ENCODE measurements at places on chromosomes 11 and 22. TPM values are rescaled to one million over a fixed set of nuclear protein-coding genes. Genes with fewer than 3 reads are reported as not detected.

DNA sequence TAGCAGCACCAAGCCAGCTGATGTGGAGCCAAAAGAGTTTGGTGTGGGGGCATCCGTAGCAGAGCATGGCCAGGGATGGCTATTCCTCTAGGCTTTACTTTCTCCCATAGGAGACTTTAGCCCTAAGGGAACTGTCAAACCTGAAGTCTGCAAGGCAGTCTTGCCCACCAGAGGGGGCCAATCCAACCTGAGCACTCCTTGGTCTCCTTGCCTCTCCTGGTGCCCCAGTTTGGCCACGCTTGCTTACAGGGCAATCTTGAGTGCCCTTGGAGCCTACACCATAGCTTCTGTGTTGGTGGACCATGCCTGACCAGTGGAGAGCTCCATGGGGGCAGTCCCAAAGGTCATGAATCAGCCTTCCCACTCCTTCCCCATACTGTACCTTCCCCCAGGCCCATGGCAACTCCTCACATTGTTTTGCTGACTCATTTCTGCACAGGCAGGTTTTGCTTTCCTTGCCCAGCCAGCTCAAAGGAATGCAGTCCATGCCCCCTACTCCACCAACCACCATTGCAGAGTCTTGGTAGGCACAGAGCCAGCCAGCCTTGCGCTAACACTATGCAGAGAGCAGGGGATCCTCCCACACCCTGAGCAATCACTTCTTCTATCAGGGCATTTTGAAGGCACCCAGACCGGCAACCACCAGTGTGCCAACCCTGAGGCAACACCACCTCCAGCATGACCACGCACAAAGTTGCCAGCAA, 1421.2 kb upstream of the RAG2 start:
- H3K27ac ChIP-seq: no peak overlapping the region
- no peaks in the 10 kb centered on the region for H3K4me1 ChIP-seq
- H3K36me3 ChIP-seq: no peaks in the 10 kb centered on the region

GRCh38 chr11:15223318-15223717, 108.6 kb downstream of the INSC start:
- H3K27ac ChIP-seq: no peak overlapping the region
- H3K4me1 ChIP-seq: no peaks in the 10 kb centered on the region
- no peak for DNase-seq
- no peak overlapping the region for H3K4me3 ChIP-seq
- no peaks in the 10 kb centered on the region for H3K36me3 ChIP-seq

- peaks cover 80% of the 10 kb centered on the region for H3K4me1 ChIP-seq
- peak overlapping the region; percentile 92 for H3K27ac ChIP-seq
- H3K4me3 ChIP-seq: peak overlapping the region; percentile 59
- no peak for DNase-seq
These were observed 101.6 kb upstream of the AKIP1 start for GRCh38 chr11:8809241-8809938.

DNA sequence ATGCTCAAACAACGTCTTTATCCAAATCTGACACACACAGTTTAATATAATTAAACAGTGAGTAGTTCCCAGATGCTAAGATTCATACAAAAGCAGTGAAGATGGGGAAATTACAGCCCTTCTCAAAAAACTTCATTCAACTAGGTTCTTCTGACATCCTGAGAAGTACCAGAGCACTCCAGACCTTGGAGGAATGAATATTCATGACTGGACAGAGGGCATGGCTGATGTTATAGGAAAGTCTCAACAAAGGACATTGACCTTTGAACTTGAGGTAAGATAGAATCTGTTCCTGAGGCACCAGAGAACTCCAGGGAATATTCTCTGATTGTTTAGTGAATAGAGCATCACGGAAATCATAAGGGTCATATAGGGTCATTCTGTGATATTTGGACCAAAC, 106.4 kb upstream of the SLC5A12 start:
- no peak overlapping the region for H3K4me3 ChIP-seq
- DNase-seq: no peak
- no peaks in the 10 kb centered on the region for H3K4me1 ChIP-seq
- H3K36me3 ChIP-seq: no peaks in the 10 kb centered on the region
- no peak overlapping the region for H3K27ac ChIP-seq

DNA sequence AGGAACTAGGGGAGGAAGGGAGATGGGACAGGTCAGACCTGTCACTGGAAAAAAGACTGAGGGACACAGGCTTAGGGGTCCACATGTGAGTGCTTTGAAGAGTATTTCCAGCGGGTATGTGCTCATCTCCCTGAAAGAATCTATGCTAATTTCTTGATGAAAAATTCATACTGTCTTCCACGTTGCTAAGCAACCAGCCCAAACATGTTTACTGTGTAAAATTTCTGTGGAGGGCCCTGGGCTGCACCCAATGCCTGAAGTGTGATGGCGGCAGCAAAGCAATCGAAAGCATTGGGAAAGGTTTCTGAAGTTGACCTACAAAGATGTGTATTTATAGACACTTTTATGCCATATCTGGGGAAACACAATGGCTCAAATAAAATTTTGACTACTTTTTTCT, 7.4 kb downstream of the SYT13 start:
- no peaks in the 10 kb centered on the region for H3K36me3 ChIP-seq
- H3K27me3 ChIP-seq: peaks cover 18% of the 10 kb centered on the region
- H3K4me1 ChIP-seq: peaks cover 3% of the 10 kb centered on the region
- H3K27ac ChIP-seq: no peak overlapping the region
- H3K4me3 ChIP-seq: no peak overlapping the region
- DNase-seq: no peak

DNA sequence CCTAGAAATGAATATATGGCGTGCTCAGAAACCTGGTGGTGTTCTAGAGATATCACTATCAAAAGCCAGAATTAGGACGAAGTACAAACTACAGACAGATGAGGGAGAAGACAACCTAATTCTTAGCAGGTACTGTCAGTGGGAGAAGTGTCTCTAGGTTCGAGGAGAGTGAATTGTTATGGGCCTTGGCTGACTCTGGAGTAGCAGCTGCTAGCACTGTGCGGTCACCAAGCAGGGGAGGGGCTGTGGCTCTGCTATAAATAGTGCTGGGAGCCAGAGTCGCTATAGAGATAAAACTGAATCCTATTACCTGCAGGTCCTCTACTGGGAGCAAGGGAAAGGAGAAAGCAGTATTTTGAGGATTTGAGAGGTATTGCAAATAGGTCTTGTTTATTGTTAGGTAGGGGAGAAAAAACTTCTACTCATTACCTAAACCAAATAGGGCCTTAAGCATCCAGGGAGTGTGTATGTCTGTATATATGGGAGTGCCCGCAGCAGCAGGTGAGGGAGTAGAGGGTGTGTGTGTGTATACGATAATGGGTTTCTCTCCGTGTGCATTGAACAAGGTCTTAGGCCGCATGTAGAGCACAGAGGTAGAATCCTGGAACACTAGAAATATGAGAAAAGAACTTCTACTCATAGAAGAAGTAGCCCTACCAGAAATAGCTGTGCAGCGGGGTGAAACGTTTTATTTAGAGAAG, 2.2 kb downstream of the MADD start:
- DNase-seq: no peak
- H3K4me1 ChIP-seq: peaks cover 42% of the 10 kb centered on the region
- peaks cover 29% of the 10 kb centered on the region for H3K36me3 ChIP-seq
- H3K27me3 ChIP-seq: no peaks in the 10 kb centered on the region

GRCh38 chr11:67303132-67303834, at the start of gene SSH3:
SSH3 (plus strand) TSS chr11:67303530; CDS start chr11:67303626, 96 bp downstream.
- peaks cover 30% of the 10 kb centered on the region for H3K4me1 ChIP-seq
- peak within 1 kb of the TSS; percentile 86 for H3K4me3 ChIP-seq
- peak within 1 kb of the TSS; percentile 91 for H3K27ac ChIP-seq
- no peaks in the 10 kb centered on the region for H3K27me3 ChIP-seq
- peak; percentile 92 for DNase-seq

DNA sequence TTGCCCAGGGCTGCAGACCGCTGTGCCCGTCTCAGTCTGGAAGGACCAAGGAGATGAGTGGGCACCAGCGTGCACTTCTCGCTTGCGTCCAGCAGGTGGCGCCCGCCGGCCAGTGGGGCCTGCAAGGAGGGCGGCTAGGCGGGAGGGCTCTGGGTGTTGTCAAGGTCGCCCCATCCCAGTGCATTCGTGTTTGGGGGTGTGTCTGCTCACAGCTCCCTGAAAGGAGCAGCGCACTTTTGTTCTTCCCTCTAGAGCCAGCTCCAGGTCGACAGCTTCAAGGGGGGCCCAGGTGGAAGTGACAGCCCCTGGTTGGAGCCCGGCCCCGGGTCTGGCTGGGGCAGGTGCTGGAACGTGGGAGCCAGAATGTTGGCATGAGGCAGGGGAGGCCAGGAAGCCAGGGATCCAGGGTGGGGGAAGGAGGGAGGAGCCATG, 23.4 kb upstream of the MPPED1 start:
- no peak overlapping the region for H3K4me3 ChIP-seq
- H3K27ac ChIP-seq: no peak overlapping the region
- DNase-seq: peak; percentile 78
- H3K27me3 ChIP-seq: peaks cover 36% of the 10 kb centered on the region
- H3K36me3 ChIP-seq: no peaks in the 10 kb centered on the region

- H3K27ac ChIP-seq: no peak overlapping the region
- DNase-seq: no peak
- H3K36me3 ChIP-seq: no peaks in the 10 kb centered on the region
- peaks cover 4% of the 10 kb centered on the region for H3K27me3 ChIP-seq
These were observed 178.7 kb downstream of the NTM start for GRCh38 chr11:131549099-131549498.

DNA sequence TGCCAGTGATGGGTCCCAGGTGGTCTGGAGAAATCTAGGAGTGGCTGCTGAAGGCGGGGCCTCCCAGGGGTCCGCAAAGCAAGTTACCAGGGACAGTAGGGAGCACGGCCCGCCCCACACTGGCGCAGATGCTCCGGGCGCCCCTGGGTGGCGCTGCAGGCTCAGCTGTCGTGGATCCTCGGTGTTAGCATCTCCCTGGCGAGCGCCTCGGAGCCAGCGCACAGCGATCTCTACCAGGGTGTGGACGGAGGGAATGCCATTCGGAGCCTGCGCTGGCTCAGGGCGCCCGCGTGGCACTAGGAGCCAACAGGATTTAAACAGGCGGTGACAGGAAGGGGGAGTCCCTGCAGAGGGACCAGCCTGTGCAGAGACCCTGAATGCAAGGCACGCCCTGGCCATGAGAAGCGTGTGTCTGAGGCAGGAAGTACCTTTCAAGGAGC, 20.2 kb downstream of the FADS3 start:
- H3K27me3 ChIP-seq: peaks cover 5% of the 10 kb centered on the region
- H3K27ac ChIP-seq: peak overlapping the region; percentile 65
- H3K4me1 ChIP-seq: peaks cover 26% of the 10 kb centered on the region
- no peak for DNase-seq

DNA sequence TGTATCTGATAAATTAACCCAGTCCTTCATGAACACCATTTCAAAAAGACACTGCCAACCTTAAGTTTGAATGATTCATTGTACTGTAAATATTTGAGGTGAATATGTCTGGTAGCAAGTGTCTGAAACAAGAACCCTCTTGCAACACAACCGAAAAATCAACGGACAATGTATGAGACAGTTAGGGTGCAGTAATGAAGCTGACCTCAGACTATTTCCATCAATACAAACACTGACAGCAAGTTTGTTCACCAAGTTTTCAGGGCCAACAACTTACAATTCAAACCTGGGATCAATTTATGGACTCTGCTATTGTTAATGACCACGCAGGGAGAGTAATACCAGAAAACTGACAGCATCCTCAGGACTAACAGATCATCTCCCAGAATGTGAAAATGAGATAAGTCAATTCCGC, 126.3 kb downstream of the CADM1 start:
- no peaks in the 10 kb centered on the region for H3K36me3 ChIP-seq
- no peaks in the 10 kb centered on the region for H3K4me1 ChIP-seq
- no peak overlapping the region for H3K27ac ChIP-seq
- DNase-seq: no peak
- no peaks in the 10 kb centered on the region for H3K27me3 ChIP-seq

- no peaks in the 10 kb centered on the region for H3K4me1 ChIP-seq
- H3K36me3 ChIP-seq: no peaks in the 10 kb centered on the region
- no peak overlapping the region for H3K4me3 ChIP-seq
These were observed 479.1 kb downstream of the OPCML start for GRCh38 chr11:133053124-133053776.

DNA sequence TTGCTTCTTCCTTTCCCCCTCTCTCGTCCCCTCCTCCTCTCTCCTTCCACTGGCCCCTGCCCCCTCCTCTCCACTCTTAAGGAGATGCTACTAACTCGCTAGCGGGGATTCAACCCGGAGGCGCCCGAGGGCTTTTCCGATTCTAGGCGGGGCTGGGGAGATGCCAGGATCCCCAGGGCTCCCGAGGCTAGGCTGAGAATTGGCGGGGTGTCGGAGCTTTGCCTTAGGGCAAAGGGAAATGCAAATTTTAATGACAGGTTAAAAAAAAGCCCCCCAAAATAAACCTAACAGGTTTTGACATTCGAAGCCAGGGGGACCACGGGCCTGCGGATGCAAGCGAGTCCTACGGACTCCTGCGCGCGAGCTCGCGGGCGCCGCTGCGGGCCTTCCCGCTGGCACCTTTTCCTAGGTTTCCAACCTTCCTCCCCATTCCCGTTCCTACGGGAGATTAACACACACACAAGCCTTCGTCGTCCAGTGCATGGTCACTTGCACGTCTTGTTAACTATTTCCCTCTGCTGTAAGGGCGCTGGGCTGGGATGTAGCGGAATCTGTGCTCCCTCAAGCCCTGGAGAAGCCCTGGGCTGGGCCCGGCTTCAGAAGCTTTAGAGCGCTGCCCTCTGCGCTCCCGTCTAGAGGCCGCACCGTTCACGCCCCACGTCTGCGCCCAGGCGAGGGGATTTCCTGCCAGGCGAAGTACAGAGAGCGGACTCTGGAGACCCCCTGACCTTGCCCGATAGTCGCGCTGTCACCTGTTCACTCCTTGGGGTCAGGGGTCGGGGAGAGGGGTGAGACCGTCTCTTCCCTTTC, 729 bp upstream of the ALX4 start:
- H3K36me3 ChIP-seq: no peaks in the 10 kb centered on the region
- no peak overlapping the region for H3K27ac ChIP-seq
- peak overlapping the region; percentile 49 for H3K4me3 ChIP-seq
- no peak for DNase-seq
- peaks cover 100% of the 10 kb centered on the region for H3K27me3 ChIP-seq
- H3K4me1 ChIP-seq: peaks cover 32% of the 10 kb centered on the region

DNA sequence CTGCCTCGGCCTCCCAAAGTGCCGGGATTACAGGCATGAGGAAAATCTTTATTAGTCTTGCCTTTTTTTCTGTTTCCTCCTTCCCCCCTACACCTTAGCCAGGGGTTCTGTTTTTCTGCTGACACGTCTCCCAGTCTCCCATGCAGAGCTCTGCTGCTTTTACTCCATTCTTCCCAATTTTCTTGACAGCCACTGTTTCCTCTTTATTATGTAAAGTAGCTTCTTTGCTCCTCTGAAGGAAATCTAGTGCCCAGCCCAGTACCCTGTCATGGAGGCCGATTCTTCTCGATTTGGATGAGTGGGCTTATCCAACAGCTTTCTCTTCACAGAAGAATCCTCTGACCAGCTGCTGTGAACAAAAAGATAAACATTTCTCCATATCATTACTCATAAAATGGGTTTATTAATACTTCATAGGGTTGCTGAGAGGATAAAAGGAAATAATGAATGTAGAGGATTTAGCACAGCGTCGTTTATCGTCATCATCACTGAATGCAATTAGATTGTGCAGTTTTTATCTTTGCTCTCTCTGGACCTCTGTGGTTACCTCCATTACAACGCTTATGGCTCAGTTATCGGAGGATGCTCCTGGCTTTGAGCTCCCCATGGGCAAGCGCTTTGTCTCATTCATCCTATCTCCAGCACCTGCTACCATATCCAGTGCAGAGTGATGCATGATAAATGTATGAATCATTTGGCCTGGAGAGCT, 375.6 kb upstream of the C11orf87 start:
- no peak overlapping the region for H3K4me3 ChIP-seq
- DNase-seq: no peak
- H3K36me3 ChIP-seq: no peaks in the 10 kb centered on the region
- H3K27me3 ChIP-seq: no peaks in the 10 kb centered on the region

The SCN3B gene
- total RNA-seq: 1.2 TPM

The OR51E1 gene
- not detected for total RNA-seq

The DYNC2H1 gene
- 8.4 TPM for total RNA-seq

The FAM181B gene
- 0.18 TPM for total RNA-seq

The SCGB1A1 gene
- total RNA-seq: not detected

Measured in suprapubic skin (tissue), 4 donors.